Stimulated activated CD8-positive, alpha-beta memory T cell treated with anti-CD3 and anti-CD28 coated beads, Interleukin-4, amount 100 ng/mL, for 1 hour (primary cell): ENCODE measurements at places on chromosomes 1 and 21.
A peak's percentile ranks its signal among the peaks of the same experiment; 100 is the strongest.

DNA sequence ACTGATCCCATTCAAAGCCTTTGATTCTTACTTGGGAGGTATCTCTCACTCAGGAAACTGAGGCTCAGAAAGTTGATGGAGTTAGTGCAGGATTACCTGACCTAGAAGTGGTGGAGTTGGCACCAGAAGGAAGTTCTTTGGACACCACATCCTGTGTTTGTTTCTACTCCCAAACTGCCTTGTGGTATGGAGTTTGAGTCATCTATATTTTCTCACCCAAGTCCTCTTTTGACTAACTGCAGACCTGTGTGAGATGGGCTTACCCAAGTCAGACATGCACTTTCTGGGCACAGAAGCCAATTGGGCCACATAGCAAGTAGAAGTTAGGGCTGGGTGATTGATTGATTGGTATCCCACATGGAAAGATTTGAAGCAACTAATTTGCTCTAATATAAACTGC is 36.1 kb downstream of the FGGY start:
- no peak for DNase-seq

DNA sequence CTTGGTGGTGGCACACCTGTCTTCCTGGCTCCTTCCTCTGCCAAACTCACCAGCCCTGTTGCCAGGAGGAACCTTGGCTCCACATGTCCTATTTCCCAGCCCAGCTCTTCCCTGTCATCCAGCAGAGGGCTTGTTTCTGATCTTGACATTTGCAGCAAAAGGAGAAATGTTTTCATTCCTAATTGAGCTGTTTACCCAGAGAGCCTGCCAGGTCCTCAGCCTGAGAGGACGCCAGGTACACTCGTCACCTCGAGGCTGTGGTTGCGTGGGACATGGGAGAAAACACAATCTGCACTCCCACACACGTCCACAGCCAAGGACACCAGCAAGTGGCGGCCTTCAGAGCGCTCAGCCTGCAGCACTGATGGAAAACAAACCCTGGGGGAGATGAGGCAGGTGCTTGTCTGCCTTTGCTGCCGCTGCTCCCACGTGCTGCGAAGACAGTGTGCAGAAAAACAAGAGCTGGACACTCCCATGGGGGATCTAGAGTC is 132.8 kb upstream of the CD34 start:
- no peak for DNase-seq

DNA sequence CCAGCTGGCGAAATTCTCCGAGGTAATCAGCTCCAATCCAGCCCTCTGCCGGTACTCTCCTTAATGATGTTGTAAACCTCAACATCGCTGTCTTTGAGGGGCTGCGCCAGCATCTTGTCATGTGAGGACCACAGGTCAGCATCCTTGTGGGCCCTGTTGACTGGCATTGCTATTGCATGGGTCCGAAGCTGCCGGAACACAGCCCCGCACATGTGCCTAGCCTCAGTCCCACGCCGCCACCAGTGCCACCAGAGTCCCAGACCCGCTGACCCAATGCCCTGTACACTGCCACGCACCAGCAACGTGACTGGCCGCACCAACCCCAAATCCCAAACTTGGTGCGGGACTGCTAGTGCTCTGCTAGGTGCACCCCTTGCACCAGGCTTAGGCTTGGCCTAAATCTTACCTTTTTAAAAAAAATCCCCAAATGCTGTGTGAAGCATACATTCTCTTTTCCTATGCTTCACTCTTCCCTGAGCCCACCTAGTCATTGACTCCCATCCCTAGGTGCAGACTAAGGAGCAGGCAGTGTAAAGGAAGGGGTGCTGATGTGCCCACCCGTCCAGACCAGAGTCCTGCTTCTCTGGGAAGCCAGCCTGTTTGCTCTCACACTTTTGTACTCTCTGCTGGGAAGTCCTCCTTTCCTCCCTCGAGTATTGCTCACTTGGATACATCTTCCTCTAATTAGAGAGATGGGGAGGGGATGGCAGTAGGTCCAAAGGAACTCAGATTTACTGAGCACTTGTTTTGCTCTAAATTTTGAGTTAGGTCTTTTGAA is 81.9 kb upstream of the ARTN start:
- no peak for DNase-seq

GRCh38 chr1:87515781-87516180 is 187.1 kb downstream of the LMO4 start:
- no peak for DNase-seq

DNA sequence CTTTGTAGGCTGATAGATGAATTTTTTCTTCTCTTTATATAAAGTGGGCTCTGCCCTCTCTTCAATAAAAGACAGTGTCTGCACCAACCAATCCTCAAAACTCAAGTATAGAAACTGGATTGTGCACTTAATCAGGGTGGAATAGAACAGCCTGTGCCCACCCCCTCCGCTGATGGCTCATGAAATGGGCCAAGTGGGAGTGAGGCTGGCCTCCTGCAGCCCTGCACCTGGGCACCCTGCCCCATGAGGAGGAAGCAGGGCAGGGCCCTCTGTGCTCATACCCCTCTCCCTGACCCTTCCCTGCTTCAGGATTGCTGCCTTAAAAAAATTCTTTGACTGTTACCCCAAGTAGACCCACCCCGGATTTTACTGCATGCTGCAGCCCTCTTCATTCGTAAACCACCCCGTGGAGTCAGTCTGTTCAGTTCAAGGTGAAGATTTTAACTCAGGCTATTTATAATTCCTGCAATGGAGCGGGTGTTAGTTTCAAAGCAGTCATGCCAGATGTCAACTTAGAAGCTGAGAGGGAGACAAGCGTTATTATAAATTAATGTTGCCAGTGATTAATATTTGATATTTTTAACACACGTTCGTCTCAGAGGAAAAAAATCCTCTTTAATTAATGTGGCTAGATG is 15.8 kb downstream of the PROK1 start:
- no peak for DNase-seq

GRCh38 chr1:27366411-27367159 is at the start of gene MAP3K6:
Gene MAP3K6, minus strand, starts transcription at chr1:27366961. Its CDS starts 364 bp downstream, at chr1:27366597.
- no peak for DNase-seq

GRCh38 chr1:41358131-41359021 is 2.9 kb upstream of the FOXO6 start:
- DNase-seq: no peak

DNA sequence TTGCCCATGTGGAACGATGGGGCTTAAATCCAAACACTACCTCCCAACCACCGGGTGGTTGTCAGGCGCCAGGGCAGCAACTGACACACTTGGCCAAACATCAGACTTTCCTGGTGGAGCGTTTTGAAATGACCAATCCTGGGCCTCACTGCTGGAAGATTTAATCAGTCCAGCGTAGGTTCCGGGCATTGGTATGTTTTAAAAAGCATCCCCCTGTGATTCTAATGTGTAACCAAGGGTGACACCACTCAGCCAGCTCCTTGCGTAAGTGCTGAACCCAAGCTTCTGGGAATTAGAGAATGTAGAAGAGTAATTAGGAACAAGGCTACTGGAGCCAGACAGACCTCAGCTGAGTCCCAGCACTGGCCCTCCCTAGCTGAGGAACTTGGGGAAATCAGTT is 44.8 kb upstream of the KAZN start:
- DNase-seq: no peak

DNA sequence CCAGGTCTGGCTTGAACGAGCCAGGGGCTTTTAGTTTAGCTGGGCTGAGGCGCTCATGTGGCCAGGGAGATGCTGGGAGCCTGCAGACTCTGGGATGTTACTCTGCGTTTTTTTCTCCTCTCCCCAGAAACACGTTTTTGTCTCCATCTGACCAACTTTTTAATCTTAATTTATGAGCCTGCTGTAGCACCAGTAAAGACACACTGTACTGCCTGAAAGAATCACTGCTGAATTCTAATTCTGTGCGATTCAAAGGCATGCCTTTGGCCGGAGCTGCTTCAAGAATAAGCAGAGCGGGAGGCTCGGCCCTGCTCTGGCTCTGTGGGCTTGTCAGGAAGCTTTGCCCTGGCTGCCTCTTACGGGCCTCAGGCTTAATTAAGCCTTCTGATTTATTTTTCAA is 129.5 kb downstream of the CAMTA1 start:
- DNase-seq: no peak

- DNase-seq: no peak
Observed at GRCh38 chr1:22375601-22376000, 76.0 kb upstream of the ZBTB40 start.

GRCh38 chr1:111592389-111593361 is 26.9 kb upstream of the RAP1A start:
- peak; percentile 86 for DNase-seq

GRCh38 chr1:205678286-205679111 is 1.8 kb downstream of the SLC45A3 start:
- no peak for DNase-seq

DNA sequence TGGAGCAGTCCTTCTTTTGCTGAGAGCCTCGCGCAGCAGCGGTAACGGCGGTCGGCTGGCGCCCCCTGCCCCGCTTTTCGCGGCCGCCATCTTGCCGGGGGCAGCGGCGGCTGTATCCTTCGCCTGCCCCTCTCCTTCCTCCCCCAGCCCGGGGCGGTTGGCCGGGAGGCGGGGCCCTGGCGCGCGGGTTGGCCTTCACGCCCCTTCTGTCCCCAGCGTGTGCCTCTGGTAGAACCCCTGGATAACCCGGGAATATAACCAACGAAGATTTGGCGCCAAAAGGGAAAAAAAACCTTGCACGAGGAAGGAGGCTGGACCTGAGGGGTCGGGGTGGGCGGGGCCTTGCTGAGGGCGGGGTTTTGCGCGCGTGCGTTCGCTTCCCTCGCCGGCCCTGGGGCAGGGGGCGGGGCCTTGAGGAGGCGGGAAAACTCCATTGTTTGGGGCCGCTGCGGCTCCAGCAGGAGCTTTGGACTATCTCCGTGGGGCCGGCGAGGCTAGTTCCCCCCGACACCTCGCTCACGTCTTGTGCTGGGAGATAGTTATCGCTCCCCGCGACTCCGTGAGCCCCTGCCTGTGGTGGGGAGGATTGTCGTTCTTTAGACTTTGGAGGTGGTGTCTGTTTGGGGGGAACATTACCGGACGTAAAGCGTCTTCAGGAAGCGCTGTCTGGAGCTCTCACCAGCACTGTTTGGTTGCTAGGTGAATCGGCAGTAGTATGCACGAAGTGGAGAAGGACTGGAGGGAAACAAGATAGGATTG is 689 bp downstream of the NASP start:
- DNase-seq: peak; percentile 60

GRCh38 chr1:215539803-215540570 is 27.1 kb upstream of the KCTD3 start:
- no peak for DNase-seq

GRCh38 chr1:228002792-228003191 is 4.0 kb upstream of the WNT3A start:
- DNase-seq: no peak

- no peak for DNase-seq
Observed at GRCh38 chr1:205962821-205963221, 19.6 kb upstream of the SLC26A9 start.

DNA sequence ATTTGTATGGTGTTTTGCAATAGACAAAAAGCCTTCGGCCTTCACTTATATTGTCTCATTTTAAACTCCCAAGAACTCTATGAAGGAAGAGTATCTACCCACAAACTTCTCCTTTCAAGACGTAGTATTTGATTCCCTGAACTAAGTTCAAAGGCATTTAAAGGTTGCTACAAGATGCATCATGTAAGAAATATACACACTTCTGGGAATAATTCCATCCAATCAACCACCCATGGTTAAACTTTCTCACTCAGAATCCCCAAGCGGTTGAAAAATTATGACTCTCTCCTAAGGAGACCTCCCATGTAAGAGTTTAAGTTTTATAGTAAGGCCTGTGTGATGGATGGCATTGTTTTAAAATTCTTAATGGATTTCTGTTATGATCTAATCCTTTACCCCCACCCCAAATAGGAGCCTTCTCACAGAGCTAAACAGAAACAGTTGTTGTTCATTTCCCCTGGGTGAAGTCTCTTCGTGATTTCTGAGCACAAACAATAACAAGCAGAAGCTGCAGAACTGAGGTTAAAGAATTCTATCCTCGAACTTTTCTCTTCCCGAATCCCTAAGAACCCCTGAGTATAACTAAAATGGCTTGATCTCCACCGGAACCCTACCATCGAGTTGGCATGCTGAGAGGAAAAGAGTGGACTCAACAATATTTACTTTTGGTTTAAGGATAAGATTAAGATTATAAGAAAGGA is 185.0 kb downstream of the TGFBR3 start:
- DNase-seq: no peak

DNA sequence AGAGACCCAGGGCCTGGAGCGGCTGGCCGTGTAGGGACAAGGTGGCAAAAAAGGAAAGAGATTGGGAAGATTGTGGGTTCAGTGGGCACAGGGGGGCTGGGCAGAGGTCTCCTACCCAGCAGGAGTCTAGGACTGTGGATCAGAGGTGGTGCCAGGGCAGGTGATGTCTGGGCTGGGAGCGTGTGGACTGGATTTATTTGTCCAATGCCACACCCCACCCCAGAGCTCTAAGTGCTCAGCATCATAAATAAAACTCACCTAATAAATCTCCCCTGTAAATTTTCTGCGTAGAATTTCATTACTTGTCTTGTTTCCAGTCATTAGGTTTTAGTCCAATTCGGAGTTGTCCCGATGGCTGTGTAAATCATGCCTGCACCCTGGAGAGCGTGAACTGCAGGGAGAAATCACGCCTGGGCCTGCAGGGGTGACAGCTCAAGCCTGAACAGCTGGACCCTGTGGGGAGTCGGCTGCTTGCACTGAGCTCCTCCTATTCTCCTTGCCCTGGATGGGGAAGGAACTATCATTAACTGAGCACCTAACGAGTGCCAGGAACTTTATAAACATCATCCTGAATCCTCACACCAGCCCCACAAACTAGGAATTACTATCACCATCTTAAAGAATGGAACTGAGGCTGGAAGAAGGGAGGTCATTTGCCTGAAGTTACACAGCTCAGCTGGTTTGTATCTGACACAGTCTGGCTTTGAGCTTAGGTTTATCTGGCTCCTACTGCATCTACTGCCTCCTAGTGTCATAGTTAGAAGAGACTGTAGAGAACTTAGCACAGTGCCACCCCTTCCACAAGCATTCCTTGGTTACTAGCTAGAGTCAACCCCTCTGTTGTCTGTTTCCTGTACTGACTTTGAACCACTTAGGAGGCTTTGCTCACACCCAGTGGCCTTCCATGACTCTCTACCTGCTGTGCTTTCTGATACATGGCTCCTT is 25.0 kb upstream of the POU3F1 start:
- no peak for DNase-seq

DNA sequence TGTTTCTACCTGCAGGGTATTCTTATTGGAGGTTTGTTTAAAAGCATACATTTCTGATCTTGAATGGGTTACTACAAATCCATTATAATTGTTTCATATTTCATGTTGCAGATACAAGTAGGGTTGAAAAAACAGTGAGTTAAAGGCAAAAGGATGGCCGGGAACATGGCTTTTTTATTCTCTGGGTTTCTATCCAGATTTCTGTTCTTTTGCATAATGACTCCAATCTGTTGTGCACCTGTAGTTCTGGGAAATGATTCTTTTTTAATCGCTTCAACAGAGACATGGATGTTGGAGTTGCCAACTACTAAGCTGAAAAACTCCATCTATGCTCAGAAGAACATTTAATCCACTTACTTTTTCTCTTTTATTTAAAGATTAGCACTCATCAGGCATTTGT is 2.7 kb upstream of the ADAMTS1 start:
- DNase-seq: no peak
